Right lung (tissue), 10 donors: ENCODE measurements at places on chromosomes 6 and 20.

DNA sequence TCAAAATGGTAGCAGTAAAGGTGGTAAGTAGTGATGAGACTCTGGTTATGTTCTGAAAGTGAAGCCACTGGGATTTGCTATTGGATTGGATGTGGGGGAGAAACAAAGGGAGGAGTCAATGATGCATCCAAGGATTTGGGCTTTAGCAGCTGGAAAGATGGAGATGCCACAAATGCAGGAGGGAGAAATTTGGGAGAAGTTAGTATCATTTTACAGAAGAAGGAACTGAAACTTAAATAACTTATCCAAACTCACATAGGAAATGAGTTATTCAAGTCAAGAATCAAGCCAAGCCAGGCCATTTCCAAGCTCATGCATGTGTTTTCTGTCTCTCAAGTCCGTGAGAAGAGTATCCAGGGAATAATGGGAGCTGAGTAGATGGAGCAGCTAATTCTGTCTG is 155.1 kb upstream of the TNFAIP3 start:
- DNase-seq, result no peak

GRCh38 chr6:53811746-53812145 is 16.9 kb downstream of the LRRC1 start:
- no peak for DNase-seq

GRCh38 chr6:5697508-5697907 is 309.2 kb downstream of the NRN1 start:
- DNase-seq, result no peak

DNA sequence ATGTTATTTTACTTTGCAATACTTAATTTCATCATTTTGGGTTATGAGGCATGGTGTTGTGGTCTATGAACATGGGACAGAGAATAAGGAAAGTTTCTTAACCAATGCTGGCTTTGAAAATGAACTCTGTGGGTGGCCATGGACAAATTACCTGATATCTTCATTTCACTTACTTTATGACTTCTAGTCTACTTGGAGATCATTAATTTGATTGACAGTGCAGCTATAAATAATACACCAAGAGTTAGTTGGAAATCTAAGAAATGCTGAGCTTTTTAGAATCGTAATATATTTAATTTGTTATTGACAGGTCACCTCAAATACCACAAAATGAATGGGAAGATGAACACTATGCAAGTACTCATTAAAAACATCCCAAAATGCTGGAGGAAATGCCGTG is 140.4 kb downstream of the CENPW start:
- no peak for DNase-seq
